ENCODE measurements at places on chromosomes 1 and 21. TPM values are rescaled to one million over a fixed set of nuclear protein-coding genes. Genes with fewer than 3 reads are reported as not detected.

Gene UQCRHL
- polyA plus RNA-seq: 5.6 TPM

Gene RGS13
- polyA plus RNA-seq: not detected

Gene CFAP126
- not detected for polyA plus RNA-seq

Gene SIM2
- polyA plus RNA-seq: not detected

GRCh38 chr1:25875154-25875855 lies at the start of gene PAQR7:
Gene PAQR7, minus strand, starts transcription at chr1:25875708. Its CDS starts 11,869 bp downstream, at chr1:25863839.
- peak; percentile 46 for DNase-seq

DNA sequence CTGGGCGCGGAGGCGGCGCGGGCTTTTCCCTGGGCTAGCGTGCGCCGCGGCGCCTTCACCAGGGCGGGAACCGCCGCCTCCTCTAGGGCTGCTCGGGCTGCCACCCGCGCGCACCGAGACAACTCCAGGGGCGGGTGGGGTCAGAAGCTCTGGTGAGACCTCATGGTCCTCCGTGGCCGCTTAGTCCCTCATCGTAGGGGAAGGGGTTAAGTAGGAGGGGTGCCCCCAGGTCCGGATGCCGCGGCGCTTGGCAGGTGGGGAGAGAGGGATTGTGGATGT lies 559 bp downstream of the SERTAD4 start:
- DNase-seq: no peak

- DNase-seq: no peak
Measured at GRCh38 chr1:28172713-28173150, 3.8 kb downstream of the PTAFR start.

GRCh38 chr1:211870156-211870555 lies 39.6 kb upstream of the LPGAT1 start:
- DNase-seq: no peak

GRCh38 chr1:231192620-231193163 lies 30.8 kb downstream of the TRIM67 start:
- DNase-seq: no peak

DNA sequence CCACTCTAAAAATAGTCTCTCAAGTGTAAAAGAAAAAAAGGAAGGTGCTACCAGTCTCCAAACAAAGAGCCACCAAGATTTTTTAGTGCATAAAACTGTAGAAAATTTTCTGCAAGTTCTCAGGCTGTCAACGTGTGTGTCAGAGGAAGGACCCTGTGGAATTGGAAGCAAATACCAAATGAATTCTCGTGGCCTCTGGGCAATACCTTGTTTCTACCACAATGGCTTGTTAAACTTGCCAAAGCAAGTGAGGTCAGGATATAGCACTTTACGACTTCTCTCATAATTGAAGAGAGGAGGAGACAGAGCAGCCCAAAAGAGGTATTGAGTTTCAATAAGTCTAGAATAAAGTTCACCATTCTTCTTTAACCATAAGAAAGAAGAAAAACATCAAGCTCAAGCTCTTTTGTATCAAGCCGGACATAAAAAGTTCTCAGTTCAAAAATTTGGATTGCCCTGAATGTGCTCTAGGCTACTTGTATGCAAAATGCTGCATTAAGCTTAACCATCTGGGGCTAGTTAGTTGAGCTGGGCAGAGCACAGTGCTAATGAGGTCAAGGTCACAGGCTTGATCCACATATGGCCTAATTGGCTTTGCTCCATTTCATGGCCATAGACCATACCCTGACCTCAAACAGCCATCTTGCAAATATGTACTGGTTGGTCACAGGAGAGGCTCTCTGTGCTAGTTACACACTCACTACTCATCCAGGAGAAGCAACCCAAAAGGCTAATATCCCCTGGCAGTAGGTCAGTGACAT lies 60.5 kb downstream of the TBX15 start:
- no peak for DNase-seq

DNA sequence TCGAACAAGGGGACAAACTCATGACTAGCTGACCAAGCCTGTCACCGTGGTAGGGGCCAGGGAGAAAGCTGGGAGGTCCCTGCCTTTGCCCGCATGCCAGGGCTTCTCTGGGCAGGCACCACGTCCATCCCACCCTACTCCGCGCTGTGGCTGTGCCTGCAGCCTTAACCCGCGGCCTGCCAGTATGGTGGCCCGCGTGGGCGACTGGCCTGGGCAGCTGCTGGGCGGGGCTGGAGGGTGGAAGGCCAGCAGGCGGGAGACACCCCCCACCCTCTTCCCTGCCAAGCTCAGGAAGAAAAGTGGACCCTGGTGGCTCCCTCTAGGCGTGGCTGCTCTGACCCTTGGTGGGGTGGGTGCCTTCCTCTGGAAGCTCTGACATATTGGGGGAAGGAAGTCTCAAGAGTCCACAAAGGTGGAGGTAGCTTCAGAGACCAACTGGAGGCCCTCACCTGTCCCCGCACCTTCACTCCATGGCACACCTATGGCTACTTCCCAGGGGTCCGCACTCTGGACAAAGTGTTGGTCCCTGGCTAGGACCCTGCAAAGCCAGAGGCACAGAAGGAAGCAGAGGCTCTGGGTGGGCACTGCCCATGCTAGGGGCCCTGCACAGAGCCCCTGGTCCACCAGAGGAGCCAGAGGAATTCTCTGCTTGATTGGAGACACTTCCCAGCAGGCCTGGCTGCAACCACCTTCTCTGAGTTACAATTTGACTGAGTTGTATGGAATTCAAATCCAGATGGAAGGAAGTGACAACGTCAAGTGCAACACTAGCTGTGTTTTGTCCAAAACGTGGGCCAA lies 3.3 kb upstream of the SKI start:
- DNase-seq: no peak

DNA sequence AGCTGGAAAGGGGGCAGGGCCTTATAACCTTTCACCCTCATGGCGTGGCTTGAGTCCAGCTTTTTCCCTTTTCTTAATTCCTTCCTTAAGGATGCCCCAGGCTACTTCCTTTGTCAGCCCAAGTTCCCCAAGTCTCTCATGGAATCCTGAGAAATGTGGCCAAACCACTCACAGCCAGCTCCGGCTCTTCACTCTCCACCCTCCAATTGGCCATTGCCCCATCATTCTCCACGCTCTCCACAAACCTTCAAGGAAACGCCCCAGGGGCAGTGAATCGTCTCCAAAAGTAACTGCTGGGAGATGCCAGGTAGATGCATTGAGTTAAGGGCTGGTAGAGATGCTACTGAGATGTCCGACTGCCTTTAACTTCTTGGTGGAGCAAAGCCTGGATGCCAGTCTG lies 113.5 kb upstream of the CD34 start:
- DNase-seq: no peak

DNA sequence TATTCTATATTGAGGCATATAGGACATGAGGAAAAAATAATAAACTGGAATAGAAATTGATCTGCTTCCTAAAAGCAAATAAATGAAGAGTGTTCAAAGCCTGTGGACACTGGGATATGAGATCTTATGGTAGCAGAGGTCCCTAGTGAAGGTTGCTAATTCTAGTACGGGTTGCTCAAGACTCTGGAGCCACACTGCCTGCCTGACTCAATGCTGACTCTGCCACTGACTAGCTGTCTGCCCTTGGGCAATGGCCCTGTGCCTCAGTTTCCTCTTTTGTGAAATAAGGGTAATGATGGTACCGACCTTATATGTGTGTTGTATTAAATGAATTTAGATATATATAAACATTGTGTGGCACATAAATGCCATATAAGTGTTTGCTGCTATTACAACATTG lies 59.0 kb upstream of the C1orf53 start:
- no peak for DNase-seq
